HT-29 (cell line): ENCODE measurements at places on chromosomes 7 and 10.

DNA sequence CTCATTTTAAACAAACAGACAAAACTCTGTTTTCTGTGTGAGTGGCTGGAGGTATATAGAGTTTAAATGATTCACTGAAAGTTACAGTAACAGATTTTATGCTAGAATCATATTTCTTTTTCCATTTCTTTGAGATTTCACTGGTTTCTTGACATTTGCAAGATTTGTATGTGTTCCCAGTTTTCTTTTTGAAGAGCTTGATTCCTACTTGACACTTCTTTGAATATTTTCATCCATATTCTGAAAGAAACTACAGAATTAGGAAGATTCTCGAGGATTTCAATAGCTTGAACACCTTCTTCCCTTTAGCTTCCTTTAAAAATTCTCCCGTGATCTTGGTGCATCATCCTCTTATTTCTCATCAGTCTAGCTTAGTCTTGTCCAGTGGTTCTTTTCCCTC, 93.6 kb downstream of the ZNF277 start:
- DNase-seq = no peak

DNA sequence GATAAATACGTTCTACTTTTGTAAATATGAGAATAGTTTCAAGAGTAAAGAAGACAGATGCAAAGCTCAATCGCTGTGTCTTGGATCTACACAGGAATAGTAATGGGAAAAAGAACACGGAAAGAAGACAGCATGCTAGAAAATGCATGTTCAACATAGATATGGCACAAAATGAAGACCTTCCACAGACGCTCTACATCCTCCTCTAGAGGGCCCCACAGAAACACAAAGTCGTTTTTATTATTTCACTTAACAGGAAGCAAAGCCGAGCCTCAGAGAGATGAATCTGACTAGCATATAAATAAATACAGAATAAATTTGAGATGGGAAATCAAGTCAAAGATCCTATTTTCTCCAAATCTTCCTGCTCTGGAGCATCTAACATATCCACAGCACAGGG, 292.6 kb downstream of the PARD3 start:
- peak; percentile 61 for DNase-seq

- DNase-seq = no peak
These were observed 58.0 kb downstream of the IPMK start for GRCh38 chr10:58209669-58210068.

DNA sequence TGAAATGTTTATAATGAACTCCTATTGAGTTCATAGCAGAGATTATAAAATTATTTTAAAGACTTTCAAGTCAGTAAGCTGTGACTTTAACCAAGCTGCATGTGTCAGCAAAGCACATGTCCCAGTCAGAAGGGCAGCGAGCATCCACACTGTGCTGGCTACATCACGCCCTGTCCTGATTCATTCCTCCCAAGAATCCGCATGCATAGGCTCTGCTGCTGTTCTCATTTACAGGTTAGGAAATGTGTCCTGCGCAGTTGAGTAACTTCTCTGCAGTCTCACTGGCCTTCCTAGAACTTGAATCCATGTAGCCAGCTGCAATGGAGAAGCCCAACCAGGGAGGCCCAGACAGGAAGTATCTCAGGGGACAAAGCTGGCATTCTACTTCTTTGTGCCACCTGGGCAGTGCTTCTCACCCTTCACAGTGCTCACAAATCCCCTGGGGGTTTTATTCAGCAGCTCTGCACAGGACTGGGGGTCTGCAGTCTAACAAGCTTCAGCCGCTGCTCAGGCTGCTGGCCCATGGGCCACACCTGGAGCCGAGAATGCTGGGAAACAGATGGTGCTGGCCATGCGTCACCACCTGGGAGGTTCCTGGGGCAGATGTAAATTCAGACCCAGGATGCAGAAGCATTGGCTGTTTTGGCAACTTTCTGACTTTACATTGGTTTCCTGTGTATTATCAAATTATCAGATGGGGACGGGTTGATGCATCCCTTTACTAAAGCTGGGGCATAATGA, 192.8 kb upstream of the GDF10 start:
- DNase-seq = no peak

GRCh38 chr10:63766745-63767137, 245.5 kb downstream of the REEP3 start:
- no peak for DNase-seq

DNA sequence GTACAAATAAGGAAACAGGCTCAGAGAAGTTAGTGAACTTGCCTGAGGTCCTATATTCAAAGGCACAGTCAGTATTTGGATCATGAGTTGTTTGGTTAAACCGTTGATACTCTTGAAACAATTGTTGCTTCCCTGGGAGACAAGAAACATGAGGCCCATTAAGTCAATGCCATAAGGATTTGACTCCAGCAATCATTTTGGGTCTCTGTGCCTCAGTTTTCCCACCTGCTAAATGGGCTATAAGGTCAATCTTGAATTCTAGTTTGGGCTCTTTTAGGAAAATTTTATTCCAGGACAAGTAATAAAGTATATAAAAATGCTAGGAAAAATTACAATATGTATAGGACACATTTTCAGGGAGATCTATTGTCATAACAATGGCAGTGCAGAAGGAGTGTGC, 202.1 kb downstream of the TMEM26 start:
- DNase-seq = no peak

DNA sequence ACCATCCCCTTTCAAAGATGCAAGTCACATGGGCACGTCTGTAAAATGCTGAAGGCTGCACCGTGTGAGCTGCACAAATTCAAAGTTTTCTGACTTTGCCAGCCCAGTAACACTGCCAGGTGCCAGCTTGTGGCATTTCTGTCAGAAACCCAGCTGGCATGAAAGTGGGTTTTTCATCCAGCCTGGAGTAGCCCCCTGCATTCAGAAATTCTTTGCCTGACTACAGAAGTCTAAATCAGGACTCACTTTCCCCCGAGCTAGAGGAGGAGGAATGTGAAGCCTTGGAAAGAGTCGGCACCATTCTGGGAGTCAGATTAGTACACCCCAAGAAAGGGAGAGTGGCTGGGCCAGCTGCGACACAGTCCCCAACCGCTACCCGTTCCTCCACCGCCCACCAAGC, 56.7 kb upstream of the EN2 start:
- no peak for DNase-seq

- no peak for DNase-seq
These were observed 228.2 kb upstream of the SEMA3A start for GRCh38 chr7:84422790-84423189.

DNA sequence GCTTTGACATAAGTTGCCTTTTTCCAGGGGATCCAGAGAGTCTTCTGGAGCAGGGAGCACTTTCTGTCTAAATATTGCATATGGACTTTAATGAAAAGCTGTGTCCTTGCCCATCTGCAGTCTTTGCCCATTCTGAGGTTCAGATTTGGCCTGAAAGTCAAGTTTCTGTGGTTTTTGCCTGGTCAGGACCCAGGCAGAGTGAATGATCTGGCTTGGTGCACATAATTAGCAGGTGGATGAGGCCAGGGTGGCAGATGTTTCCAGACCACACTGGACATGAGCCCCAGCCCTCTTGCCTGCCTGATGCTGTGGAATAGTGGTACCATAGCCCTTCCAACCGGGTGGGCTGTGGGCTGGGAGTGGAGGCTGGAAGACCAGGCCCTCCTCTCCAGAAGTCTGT, 11.0 kb downstream of the HECW1 start:
- DNase-seq = no peak

- DNase-seq = no peak
These were observed 74.6 kb upstream of the GRID1 start for GRCh38 chr10:86440874-86441843.

- no peak for DNase-seq
These were observed 61.1 kb downstream of the MKI67 start for GRCh38 chr10:128064970-128065580.

DNA sequence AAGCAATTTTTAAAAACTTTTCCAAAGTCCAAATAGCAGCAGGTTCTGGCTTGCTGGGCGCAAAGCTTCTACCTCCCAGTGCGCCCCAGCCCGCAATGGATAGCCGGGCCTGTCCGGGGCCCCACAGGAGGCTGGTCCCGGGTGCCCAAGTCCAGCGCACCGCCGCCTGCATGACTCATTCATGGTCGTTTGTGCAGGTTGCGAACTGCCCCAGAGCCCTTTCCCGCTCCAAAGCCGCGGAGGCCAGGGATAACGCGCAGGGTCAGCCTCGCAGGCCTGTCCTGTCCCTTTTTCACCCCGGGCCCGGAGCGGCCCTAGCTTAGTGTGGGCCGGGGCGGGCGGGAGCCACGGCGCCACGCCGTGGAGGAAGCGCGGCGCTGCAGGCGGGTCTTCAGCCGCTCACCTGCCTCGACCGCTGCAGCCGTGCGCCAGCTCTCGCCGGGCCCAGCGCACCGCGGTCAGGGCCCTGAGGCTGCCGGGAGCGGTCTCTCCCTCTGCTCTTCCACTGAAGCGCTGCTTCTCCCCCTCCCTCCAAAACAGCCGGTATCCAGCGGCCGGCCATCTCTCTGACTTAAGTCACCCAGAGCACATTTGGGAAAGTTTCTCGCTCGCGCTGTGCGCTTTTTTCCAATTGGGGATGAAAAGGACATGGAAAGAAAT, 1.7 kb upstream of the EGR2 start:
- DNase-seq = peak; percentile 83

GRCh38 chr7:20064974-20065862, 152.0 kb downstream of the MACC1 start:
- DNase-seq = no peak

DNA sequence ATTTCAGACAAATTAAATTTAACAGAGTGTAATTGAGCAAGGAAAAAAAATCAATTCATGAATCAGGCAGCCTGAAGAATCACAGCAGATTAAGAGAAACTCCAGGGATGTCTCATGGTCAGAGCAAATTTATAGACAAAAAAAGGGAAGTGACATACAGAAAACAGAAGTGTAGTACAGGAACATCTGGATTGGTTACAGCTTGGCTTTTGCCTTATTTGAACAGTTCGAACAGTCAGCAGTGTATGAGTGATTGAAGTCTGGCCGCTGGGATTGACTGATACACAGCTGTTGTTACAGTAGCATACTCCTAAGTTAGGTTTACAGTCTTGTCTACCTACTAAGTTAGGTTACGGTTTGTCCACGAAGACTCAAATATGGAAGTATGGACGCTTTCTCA, 255.3 kb downstream of the HPSE2 start:
- DNase-seq = no peak

DNA sequence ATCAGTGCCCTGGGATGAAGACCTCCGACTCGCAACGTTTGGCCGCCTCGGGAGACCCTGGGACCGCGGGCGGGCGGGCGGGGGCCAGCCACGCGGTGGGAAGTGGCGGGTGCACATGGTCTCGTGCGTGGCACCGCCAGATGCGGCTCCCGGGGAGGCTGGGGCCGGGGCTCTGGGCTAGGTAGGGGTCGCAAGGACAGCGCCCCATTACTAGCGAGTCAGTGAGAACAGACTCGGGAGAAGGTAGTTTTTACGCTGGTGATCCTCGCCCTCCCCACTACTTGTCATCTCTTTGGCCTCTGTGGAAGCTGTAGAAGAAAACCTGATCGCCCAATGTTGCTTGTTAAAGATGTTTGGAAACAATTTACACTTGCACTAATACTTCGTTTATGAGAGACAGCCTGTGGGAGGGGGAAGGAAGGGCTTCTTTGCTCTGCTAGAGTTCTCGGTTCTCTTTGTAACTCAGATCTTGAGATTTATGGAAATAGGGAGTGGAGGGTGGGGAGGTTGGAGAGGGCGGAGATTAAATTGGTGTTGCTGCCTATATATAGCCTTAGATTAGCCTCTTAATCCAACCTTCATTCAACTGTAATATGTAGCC, 591 bp downstream of the BZW2 start:
- peak; percentile 57 for DNase-seq

- no peak for DNase-seq
These were observed 49.0 kb upstream of the EN2 start for GRCh38 chr7:155408651-155409586.

DNA sequence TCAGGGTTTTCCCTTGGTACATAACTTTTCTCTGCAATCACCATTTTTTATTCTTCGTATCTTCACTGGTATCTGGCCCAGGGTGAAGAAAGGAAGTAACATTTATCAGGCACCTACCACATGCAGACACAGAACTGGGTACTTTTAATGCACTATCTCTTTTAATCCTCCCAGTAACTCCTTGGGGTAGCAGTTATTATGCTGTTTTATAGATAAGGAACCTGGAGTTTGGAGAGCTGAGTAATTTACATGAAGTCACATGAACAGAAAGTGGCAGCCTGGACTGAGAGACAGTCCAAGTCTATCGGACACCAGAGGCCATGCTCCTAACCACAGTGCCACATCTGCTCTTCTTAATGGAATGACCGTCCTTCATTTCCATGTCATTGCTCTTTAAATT, 117.1 kb upstream of the PODXL start:
- DNase-seq = no peak

- DNase-seq = no peak
These were observed 45.3 kb downstream of the PDLIM1 start for GRCh38 chr10:95245425-95246055.

DNA sequence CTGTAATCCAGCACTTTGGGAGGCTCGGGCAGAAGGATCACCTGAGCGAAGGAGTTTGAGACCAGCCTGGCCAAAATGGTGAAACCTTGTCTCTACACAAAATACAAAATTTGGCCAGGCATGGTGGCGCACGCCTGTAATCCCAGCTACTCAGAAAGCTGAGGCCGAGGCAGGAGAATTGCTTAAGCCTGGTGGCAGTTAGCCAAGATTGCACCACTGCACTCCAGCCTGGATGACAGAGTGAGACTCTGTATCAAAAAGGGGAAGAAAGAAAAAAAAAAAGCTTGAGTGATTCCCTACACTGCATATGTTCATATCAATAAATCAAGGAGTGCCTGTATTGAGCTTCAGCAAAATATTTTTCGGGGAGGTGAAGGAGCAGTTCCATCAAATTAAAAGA, 45.8 kb upstream of the SRRM3 start:
- DNase-seq = no peak

- DNase-seq = no peak
These were observed 24.0 kb downstream of the SLC35G1 start for GRCh38 chr10:93917821-93918220.

GRCh38 chr10:7969623-7970022, 84.9 kb upstream of the GATA3 start:
- no peak for DNase-seq

- DNase-seq = no peak
These were observed 6.5 kb downstream of the STAMBPL1 start for GRCh38 chr10:88886557-88886956.

- no peak for DNase-seq
These were observed 336.3 kb upstream of the LRRN3 start for GRCh38 chr7:110754649-110755048.

GRCh38 chr10:26879744-26880143, 19.0 kb upstream of the ABI1 start:
- DNase-seq = peak; percentile 67

DNA sequence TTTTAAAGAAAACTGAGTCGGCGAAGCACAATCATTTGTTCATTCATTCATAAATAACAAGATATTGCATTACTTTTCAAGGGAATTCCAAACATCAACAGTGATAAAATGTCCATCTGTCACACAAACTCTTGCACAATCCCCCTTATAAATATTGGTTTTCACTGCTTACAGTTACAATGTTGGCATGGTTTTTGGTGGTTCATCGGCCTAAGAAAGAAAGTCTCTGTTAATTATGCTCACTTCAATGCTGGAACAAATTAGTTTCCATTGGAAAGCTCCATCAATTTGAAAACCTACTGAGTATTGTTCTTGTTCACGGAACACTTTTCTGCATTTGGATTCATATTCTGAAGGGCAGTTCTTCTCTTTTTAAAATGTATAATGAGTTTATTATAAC, 188.5 kb downstream of the JAZF1 start:
- DNase-seq = no peak
